ENCODE measurements at places on chromosomes 16 and 17.
A peak's percentile ranks its signal among the peaks of the same experiment; 100 is the strongest.

DNA sequence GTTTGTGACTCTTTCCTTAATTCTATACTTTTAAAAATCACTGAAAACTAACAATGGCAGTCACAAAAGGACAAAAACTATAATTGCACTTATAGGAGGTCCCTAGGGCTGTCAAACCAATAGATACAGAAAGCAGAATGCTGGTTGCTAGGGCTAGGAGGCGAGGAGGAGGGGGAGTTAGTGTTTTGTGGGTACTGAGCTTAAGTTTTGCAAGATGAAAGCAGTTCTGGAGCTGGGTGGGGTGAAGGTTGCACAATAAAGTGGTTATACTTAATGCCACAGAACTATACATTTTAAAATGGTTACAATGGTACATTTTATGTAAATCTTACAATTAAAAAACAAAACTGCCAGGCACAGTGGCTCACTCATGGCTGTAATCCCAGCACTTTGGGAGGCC, 27.3 kb downstream of the NUBP1 start:
- DNase-seq = no peak

DNA sequence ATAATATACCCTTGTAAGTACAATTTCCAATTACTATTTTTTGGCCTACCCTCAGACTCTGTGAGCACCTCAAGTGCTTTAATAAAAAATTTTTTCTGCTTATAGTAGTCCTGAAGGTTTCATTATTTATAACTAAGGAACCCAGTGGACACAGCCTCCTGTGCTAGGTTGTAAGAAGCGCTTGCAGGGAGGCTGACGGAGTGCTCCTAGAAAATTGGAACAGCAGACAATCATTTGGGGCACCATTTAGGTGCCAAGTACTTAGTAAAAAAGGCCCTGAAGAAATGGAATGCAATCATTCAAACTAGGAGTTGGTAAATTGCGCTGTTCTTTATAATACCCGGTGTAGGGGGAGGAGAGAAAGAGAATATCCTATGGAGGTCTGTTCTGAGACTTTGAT, 19.8 kb downstream of the CA10 start:
- no peak for DNase-seq

DNA sequence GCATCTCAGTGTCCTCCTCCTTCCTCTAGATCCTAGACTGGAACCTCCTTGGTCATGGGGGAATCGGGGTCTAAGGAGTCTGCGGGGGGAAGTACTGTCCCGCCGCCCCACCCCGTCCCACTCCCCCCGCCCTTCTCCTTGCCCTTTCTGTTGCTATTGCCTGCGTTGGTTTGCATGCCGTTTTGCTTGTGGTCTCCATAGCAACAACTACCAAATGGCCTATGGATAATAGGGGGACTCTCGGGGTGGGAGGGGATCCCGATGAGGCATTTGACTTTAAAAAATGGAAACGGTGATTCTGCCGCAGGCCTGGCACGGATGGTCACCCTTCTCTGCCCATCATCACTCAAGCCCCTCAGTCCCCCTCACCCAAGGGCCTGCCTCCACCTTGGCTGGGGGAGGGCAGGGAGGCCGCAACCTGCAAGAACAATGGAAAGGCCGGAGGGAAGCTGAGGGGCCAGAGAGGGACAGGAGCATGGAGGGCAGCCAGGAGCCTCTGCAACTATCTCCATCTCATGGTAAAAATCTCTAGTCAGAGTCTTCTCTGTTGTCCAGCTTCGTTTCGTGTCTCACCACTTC, 231.4 kb upstream of the TNRC6C start:
- no peak for DNase-seq

DNA sequence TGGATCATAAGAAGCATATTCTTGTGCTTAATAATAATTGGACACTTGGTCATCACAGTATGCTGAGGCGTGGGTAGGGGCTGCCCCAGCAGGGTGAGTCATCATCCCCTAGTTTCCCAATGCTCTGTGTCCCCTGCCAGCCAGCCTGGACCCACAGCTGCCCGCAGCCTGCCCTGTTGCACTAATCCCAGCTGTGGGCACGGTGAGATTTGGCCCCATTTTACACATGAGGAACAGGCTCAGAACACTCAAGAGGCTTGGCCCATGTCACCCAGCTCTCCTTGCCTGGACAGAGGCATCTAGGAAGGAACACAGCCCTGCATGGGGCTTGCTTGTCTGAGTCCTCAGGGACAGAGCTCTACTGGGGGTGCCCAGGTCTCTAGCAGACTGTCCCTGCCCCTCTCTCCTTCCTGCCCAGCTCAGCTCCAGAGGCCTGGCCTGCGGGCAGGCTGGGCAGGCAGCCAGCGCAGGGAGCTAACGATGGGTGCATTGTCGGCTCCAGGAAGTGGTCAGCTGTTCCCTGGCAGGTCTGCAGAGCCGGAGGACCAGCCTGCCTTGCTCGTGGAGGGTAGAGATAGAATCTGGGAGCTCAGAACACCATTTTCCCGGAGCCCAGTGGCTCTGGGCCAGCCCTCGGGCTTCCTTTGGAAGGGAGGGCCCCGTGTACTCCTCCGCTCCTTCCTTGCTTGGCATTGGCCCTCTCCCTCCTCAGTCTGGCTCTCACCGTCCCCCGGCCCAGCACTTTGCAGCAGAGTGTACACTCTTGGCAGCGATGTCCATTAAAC, 189.4 kb downstream of the RAB11FIP4 start:
- DNase-seq = no peak

- DNase-seq = no peak
These were observed 22.9 kb downstream of the VMP1 start for GRCh38 chr17:59730268-59730834.

GRCh38 chr16:52182840-52183239, 364.1 kb downstream of the TOX3 start:
- no peak for DNase-seq

DNA sequence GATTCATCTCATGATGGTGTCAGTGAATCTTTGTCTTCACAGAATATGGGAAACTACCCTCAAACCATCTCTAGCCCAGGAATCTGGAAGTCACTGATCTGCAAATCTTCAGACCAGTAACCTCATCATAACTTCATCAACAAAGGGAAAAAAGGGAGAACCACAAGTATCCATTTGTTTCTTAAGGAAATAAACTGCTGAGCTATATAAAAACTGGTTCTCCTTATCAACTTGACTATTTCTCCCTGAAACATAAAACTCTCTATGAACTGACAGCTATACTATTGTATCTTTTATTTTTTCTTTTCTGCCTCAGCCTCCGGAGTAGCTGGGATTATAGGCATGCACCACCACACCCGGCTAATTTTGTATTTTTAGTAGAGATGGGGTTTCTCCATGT, 39.3 kb downstream of the TRIM37 start:
- DNase-seq = no peak

DNA sequence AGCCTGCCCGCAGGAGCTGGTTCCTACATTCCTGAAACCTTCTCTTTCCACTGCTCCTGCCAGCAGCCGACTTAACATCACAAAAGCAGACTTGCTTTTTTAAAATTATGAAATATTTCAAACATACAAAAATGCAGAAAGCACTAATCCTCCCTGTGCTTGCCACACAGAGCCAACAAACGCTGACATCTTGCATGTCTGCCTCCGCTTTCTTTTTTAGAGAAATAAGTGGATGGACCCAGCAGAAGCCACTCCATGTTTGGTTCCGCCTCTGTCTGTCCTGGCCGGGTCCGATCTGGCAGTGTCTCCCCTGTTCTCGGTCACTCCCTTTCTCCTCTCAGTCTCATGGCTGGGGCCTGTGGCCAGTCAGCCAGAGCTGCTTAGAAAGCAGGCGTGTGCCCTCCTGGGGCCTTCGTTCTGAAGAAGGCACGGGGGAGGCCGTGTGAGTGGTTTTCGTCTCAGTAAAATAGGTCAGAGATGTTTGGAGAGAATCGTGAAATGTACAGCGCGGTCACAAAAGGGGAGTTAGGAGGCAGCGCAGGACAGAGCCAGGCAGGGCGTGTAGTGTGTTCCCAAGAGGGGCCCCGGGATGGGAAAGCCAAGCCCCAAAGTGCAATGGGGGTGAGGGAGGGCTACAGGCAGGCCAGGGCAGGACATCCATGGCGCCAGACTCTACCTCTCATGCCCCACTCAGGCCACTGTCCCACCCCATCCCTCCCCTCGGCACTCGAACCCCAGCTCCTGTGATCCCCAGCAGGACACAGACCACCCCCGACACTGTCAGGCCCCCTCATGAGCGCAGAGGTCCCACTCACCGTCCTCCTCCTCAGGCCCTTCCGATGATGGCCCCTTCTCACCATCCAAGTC, 23.2 kb downstream of the MXRA7 start:
- DNase-seq = no peak

DNA sequence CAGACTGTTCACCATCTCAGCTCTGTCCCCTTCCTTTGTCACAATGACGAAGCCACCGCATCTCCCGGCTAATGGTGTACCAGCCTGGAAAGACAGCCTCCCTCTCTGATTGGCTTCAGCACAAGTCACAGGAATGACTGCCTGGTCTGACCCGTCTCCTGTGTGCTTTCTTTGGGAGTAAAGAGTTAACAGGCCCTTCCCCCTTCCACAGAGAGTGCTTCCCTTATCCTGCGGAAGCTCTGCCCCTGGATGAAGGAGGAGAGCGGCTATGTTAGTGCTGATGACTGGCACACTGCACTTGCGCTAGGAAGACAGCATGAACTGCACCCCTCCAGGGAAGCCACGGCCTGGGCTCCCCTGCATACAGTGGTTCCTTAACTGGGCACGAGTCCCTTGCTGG, 11.3 kb downstream of the USB1 start:
- no peak for DNase-seq

GRCh38 chr17:12712415-12712814, 46.7 kb downstream of the MYOCD start:
- no peak for DNase-seq

GRCh38 chr16:85969591-85969990, 70.6 kb downstream of the IRF8 start:
- no peak for DNase-seq

DNA sequence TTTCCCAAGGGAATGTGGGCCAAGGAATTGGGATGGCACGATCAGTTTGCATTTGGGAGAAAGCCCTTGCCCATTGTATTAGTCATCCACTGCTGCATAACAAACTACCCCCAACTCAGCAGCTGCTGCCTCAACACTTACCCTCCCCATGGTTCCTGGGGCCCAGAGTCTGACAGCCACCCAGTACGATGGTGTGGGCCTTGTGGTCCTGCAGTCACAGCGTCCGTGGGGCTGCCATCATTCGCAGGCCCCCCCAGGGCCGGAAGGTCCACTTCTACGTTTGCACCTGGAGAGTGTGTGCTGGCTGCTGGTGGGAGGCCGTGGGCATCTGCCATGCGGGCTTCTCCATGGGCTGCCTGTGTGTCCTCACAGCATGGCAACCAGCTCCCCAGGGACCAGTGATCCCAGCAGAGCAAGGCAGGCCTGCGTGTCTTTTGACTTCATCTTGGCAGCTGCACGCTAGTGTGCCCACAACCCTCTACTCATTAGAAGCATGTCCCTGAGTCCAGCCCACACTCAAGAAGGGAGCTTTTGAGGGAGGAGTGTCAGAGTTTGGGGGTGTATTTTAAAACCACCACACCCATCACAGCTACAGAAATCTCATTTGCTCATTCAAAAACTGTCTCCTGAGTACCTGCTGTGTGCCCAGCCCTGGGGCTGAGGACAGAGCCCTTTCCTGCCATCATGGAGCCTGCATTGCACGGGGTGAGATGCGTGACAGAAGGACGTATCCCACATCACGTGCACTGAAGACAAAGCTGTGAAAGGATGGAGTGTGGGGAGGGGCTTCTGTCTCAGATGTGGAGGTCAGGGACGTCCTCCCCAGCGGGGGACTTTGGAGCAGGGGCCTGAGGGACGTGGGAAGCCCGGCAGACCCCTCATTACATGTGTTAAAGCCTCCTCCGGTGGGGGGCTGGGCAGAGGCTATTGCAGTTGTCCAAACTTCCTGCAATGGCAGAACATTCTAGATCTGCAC, 185.0 kb upstream of the ZNF469 start:
- no peak for DNase-seq

GRCh38 chr16:1917665-1918350, 407 bp downstream of the HS3ST6 start:
- no peak for DNase-seq

DNA sequence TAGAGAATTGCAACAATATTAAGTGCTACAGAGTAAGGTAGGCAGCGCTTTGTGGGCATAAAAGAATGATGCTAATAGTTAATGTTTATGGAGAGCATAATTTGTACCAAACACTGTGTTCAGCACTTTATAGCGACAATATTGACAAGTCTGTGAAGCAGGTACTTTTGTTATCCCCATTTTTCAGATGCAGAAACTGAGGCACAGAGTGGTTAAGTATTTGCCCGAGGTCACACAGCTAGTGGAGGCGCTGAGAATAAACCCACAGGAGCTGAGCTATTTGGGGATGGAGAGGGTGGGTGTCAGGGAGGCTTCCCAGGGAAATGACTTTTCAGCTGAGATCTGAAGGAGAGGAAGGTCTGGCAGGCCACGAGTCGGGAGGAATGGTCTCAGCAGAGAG, 39.4 kb downstream of the TMEM186 start:
- DNase-seq = no peak

- DNase-seq = no peak
These were observed 34.6 kb upstream of the TNRC6C start for GRCh38 chr17:77923776-77924513.

- DNase-seq = no peak
These were observed 201.4 kb upstream of the CHMP6 start for GRCh38 chr17:80790021-80790765.

GRCh38 chr16:75251280-75252048, at the start of gene BCAR1:
Gene BCAR1, minus strand, starts transcription at chr16:75251624. Its CDS starts 142 bp downstream, at chr16:75251482.
- peak; percentile 91 for DNase-seq

DNA sequence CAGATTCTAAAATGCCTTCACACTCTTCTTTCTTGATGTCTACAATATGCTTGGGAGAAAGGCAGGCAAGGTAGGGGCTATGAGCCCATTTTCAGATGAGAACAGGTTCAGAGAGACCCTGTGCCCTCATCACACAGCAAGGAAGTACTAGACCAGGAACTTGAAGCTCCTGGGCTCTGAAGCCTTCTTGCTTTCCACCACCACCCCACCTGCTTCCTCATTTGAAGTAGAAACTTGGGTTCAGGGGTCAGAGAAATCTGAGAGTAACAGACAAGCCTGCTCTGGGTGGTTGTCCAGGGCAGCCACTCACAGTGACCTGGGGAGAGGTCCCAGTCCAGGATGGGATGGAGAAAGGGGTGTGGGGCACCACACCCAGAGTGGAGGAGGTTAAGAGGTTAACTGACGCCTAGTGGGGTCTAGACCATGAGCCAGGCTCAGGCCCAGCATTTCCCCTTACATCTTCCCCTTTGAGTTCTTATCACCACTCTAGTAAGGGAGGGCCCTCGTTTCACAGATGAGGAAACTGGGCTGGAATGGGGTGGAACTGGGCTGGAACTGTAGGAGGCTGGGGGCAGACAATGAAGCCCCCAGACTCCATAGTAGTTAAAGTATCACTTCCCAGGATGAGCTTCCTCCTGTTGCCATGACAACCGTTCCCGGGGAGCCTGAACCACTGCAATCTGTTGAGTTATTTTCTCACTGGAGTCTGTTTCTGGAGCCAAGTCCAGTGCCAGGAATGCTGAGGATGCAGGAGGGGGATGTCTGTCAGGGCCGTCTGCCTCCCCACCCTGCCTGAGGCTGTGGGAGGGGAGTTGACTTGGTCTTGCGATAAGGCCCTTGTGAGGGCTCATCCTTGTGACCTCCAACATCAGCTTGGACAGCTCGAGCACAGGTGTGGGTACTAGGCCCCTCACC, 16.2 kb upstream of the PHF12 start:
- DNase-seq = peak; percentile 51

All from SK-N-DZ (cell line).